Stimulated activated CD4-positive, alpha-beta T cell treated with anti-CD3 and anti-CD28 coated beads, Interleukin-15, amount 100 ng/mL, for 1 hour (primary cell): ENCODE measurements at places on chromosomes 4 and X.

DNA sequence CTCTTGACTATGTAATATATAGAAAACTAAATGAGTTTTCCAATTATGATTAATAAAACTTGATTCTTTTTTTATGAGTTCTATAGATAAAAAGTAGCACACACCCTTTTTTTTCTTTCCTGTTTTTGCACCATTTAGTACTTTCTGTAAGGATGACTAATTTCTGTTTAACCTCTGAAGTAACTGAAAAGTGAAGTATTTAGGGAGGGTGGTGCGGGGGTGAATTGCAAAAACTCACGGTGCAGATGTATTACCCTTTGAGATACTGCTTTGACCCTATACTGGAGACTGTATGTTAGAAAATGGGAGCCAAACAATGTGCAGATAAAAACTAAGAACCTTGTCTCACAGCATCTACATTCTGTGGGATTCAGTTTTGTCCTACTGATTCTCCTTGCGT, 471.6 kb downstream of the DTHD1 start:
- DNase-seq, result no peak

- no peak for DNase-seq
Measured at GRCh38 chrX:65598559-65599147, 64.1 kb upstream of the LAS1L start.

DNA sequence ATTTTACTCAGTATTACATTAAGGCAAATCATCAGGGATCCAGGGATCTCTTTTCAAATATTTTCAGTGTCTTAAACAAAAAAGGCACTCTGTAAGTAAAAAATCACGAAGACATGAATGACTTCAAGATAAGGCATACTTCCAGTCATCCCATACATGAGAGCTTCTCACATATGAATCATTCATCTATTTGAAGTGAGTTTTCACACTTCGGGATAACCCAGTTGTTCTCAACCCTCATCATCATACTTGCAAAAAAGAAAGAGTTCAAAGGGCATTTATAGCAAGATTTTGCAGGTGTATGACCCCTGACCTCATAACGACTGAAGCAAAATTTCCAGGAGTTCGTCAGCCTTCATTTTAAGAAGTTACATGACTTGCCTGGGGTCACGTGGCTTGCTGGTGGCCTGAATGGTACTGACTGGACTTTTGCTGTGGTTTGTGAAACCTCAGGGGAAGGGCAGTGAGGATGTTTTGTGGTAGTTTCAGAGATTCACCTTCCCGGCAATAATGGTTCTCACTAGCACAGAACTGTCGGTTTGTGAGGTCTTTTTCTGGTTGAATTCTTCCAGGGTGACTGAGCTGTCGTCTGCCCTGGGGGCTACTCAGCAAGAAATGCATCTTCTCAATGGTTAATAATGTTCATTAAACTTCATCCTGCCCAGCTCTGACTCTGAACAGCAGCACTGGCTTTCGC, 115.8 kb upstream of the SHISA3 start:
- no peak for DNase-seq

DNA sequence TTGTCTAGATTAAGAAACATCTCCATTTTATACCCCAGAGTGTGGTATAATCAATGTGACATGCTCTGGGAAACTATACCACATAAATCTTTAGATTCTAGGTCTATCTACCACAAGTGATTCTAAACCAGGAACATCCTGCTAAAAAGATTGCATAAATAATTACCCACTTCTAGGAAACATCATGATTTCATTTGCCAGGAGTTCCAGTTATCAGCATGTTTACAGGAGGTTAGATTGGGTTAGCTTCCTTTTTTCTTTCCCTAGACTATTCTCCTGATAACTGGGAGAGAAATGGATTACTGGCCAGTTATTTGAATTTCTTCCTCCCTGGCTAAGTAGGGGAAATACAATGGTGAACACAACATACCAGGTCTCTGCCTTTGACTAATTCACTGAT, 230.3 kb upstream of the BOD1L1 start:
- no peak for DNase-seq

- no peak for DNase-seq
Measured at GRCh38 chrX:119187298-119187697, 48.8 kb upstream of the PGRMC1 start.

DNA sequence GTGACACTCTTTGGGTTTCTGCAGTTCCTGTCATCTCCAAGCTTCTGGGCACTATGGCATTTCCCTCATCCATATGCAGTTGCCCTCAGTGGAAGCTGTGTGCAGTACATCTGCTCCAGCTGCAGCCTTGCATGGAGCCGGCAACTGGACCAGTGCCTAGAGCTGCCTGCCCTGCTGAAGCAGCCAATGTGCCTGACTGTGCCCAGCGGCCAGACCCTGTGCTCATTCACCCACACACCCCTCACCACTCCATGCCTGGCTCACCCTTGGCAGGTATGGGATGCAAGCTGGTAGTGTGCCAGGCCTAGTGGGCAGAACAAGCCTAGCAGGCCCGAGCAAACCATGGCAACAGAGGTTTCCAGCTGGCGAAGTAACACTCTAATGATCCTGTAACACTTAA, 370.8 kb downstream of the FSTL5 start:
- DNase-seq, result no peak

DNA sequence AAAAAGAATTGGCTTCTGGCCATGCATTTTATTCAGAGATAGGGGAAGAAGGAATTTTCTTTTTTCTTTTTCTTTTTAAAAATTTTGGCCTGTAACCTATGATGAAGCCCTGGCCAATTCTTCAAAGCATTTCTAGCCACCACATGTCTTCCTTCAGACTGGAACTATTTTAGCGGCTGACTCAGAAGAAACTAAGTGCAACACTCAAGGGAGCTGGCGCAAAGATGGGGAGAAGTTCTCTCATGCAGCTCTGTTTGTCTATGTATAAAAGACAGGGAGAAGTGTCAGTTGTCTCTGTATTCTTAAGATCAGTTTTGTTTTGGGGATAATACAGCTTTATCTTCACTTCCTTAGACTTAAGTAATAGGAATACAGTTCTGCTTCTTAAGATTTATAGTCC, 46.1 kb downstream of the MBNL3 start:
- no peak for DNase-seq

GRCh38 chr4:77023920-77024319, 51.9 kb downstream of the CCNI start:
- DNase-seq, result no peak
